Activated CD4-positive, alpha-beta T cell treated with anti-CD3 and anti-CD28 coated beads, Interleukin-2, amount 50 U/mL, for 48 hours (primary cell): ENCODE measurements at places on chromosomes 7 and 10.
A peak's percentile ranks its signal among the peaks of the same experiment; 100 is the strongest.

DNA sequence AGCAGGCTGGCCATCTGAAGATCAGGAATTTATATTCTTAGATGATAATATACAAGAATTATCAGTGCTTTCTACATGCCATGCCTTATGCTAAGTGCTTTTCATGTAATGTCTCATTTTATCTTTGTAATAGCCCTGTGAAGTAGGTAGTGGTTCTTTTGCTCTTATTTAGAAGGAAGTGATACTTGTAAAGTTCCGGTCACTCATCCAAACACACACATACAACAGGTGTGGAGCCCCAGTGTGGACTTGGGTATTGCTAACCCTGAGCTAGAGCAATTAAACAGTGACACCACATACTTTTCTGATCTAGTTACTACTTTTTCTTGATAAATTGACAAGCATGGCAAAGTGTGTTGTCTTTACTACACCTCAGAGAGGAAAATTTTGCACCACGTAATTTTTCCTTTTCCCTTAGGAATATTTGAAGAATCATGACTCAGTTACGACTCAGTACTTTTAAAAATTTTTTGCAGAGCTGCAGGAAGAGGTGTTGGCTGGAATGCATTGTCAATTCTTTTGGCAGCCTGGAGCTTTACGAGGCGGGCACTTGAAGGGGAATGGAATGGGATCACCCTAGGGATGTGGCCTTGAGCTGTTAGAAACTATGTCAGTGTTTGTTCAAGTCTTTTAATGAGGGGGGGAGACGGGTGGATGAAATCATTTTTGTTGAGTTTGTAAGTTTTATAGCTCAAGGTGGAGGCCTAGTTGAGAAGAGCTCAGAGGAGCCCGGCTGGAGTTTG, 212.5 kb upstream of the CELF2 start:
- no peak for DNase-seq

DNA sequence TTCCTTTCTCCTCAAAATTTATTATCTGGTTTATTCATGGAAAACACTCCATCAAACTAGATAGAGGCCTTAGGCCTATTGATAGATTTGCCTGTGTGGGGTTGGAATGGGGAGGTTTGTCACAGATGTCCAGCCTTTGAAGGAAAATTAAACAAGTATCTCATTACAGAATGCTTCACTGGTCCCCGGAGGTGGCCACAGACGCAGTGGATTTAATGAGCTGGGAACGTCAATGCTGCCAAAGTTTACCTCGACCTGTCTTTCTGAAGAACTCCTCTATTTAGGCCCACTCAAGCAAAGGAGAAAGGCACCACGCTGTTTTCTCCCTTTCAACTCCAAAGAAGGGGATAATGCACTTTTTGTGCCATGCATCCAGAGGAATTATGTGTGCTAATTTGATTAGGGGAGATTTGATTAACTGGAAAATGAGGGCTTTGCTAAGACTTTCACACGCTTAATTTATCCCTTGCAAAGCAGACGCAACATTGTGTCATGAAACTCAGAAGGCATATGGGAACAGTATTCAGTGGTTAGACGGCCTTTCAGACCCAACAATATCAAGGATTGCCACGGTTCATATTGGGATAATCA, 558.8 kb upstream of the GALNT17 start:
- no peak for DNase-seq

DNA sequence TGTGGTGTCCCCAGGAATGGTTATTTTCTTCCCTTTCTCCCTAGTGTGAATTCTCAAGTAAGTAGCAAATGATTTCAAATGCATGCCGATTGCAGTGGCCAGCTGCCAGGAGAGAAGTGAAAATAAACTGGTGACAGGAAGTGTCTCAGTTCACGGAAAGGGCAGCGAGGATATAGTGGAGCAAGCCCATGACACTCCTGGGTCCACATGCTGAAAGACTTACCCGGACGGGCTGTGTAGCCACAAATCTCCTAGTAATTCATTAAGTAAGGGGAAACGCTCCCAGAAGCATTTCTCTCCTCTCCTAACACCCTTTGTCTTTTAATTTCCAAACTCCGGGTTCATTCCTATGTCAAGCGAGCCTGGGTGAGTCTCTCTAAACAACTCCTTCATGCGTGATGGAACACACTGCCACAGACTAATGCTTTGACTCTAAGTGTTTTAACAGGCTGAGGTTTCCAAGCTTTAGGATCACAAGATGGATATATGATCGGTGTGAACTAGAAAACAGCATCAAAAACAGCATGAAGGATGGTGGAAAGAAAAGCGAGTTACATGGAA, 125.6 kb downstream of the CYP26A1 start:
- DNase-seq = no peak

DNA sequence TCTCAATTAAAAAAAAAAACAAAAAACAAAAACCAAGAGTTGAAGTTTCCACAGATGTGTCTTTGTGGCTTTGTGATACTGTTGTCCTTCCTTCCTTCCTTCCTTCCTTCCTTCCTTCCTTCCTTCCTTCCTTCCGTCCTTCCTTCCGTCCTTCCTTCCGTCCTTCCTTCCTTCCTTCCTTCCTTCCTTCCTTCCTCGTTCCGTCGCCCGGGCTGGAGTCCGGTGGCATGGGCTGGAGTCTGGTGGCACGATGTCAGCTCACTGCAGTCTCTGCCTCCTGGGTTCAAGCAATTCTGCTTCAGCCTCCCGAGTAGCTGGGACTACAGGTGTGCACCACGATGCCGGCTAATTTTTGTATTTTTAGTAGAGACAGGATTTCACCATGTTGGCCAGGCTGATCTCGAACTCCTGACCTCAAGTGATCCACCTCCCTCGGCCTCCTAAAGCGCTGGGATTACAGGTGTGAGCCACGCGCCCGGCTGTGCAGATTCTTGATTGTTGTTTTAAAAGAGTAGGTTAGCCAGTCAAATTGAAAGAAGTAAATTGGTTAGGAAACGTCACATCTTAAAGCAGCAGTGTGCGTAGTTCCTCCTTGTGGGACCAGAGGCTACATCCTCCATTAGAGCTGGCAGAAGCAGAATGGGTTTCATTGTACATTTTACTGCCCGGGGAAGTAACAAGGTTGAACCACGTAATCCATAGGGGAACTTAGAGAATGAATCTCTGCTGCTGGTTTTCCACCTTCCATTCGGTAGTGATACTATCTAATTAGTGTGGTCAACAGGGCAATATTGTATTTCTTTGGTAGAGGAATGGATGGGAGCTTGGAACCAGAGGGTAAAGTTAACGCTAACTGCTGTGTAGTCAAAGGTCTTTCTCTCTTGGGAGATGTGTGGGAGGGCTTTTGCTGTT, 20.6 kb downstream of the DNAJB6 start:
- peak; percentile 29 for DNase-seq

DNA sequence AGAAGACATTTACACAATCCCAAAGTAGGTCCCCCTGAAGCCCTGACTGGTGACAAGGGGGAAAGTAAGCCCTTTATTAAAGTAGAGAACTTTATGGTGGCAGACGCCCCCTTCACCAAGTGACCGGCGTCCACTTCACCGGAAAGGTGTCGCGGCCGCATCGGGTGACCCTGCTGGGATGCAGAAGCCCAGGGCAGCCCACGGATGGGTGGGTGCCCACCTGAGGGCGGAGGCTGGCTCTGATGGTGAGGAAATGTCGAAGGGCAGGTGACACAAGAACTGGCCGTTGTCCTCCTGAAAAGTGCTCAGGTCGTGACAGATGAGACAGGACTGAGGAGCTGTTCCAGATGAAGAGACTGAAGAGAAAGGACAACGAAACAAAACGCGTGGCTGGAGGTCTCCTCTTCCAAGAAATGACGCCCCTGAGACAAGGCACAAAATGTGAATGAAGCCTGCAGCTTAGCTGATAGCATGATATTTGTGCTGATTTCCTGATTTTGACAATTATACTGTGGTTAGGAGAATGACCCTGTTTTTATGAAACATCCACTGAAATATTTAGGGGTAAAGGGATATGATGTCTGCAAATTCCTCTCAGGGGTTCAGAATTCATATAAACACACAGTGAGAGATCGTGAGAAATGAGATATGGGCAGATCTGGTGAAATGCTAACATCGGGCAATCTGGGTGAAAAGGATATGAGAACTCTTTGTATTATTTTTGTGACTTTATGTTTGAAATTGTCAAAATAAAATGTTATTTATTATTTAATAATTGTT, 123.9 kb downstream of the PRKAG2 start:
- no peak for DNase-seq

DNA sequence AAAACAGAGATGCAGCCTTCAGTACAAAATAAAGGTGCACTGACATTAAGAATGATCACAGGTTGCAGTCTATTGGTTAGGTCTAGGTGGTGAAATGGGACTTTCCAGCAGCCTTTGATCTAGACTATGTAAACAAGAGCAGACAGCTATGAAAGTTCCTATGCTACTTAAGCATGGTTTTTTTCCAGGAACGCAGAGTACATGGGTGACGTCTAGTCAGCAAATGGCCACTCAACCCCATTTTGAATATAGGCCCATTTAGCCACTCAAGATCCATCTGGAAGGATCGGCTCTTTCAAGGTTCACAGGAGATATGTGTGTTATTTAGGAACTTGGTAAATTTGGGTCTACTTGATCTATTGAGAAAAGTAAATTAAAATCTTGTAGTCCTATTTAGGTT, 1424.6 kb upstream of the LRRTM3 start:
- DNase-seq = no peak

DNA sequence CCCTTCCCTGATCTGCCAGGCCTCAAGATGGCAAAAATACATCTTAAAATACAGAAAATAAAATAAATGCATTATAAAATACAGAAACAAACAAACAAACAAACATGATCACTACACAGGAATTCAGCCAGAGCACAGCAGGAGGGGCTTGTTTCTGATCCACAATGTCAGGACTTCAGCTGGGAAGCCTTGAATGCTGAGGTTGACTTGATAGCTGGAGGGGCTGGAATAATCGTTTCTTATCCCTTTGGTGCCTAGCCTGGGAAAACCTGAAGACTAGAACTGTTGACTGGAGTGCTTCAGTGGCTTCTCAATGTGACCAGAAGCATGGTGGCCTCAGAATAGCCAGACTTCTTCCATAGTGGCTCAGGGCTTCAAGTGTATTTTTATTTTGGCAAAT, 9.2 kb upstream of the MARVELD1 start:
- no peak for DNase-seq

DNA sequence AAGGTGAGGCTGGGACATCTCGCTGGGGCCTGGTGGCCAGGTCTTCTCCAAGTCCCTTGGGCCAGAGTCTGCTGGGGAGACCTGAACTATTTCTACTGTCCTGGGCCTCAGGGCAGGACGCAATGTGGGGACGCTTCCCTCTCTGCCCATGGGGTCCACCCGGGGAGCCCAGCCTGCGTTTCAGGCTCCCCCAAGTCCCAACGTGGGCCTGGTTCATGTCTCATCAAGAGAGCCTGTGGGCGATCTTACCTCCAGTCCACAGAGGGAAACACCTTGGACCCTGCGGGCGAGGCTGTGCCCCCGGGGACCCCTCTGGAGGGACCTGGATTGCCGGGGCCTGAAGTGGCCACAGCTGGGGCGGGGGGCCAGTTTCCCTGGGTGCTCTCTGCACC, 91.7 kb downstream of the DNAJB6 start:
- DNase-seq = no peak

DNA sequence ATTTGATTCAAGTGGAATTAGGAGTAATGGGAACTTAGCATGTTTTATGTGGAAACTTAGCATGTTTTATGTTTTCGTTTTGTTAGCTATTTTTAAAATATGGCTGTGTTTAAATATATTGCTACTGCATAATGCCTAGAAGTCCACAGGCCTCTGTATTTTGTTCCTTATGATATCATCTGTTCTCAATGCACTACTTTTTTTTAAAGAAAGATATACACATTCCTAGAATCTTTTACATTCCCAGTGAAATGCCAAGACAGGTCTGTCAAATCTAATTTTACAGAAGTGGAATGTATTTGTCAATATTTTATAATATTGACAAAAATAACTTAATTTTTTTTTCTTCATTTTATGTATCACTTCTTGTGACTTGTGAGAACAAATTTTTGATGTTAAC, 51.6 kb downstream of the ST7 start:
- DNase-seq = no peak
